Fibroblast of skin of scalp (primary cell): ENCODE measurements at places on chromosomes 12 and 14.

DNA sequence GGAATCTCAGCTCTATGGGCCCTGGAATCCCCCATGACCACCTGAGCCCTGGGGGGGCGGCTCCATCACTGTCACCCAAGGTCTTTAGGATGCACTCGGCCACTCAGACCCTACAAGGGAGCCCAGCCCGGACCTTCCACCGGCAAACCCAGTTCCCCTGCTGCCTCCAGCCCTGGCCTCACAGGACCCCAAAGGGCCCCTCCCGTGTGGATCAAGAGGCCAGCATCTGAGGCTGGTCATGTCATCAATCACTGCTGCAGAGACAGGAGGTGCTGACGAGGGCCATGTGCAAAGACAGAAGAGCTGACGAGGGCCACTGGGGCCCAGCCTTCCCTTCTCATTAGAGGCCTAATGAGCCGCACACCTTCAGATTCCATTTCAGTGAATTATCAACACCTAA, 39.0 kb upstream of the SFSWAP start:
- DNase-seq: no peak

DNA sequence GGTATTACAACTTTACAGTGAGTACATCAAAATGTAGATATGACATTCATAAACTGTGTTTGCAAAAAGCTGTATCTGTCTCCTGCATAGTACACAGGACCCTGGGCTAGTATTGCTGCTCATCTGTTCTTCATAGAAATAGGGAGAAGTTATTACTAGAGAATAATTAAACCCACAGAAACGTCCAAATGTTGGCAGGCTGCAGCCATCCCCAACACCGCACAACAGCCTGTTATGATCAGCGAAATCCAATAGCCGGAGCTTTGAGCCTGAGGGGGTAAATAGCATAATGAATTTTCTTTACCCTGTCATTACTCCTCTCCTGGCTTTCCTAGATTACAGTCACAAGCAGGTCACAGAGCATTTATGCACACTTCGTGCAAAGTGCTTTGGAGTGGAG, 178.0 kb downstream of the DACT1 start:
- DNase-seq: peak; percentile 57

DNA sequence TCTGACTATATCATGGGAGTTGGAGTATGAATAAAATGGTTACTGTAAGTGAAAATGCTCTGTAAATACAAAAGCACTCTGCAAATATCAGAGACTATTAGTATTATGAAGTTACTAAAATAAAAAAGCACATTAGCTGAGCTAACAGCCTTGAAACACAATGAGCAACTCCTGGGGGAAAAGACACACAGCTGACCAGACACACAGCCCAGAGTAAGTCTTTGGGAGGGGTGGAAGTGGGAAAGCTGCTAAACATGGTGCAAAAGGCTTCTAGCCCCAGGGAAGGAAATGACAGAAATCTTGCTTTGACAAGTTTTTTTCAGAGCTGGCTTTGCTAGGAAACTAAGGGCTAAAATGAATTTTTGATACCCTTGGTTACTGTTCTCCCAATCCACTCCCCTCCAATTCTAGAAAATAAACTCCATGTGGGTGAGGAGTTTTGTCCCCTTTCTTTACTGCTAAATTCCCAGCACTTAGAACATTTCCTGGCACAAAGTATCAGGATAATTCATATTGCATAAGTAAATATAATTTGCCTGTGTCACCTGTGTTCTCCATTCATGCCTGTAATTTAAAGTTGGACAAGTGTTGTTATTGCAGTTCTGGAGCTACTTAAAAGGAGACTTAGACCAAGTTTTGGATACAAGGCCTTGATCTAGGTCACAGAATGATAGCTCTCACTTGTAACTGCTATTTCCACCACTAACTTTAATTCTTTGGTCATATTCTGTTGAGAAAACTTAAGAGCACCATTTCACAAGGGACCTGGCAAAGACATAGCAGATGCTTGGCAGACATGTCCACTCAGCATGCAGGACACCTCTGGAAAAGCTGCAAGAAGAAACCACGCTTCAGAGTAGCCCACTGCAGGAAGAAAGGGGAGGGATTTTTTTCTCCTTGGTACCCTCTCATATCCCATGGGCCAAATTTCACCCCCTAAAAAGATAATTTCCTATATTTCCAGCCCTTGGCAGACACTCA, 19.0 kb upstream of the RAB3IP start:
- no peak for DNase-seq

DNA sequence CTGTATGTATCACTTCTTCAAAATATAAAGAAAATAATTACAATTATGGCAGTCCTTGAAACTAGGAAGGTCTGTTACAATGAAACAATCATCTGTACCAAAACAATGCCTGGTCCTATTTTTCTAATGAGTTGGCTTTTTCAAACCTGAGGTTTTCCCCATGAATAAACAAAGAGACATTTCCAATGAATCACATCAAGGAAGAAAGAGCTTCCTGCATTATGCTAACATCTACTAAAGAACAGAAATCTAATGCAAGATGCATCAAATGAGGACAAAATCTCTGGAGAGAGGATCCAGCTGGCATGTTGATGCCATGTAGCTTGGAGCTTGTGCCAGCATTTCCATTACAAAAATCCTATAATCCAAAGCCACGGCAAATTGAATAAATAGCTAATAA, 29.3 kb downstream of the NIN start:
- DNase-seq: peak; percentile 37

GRCh38 chr12:28415755-28416154, 225.5 kb downstream of the CCDC91 start:
- peak; percentile 89 for DNase-seq

DNA sequence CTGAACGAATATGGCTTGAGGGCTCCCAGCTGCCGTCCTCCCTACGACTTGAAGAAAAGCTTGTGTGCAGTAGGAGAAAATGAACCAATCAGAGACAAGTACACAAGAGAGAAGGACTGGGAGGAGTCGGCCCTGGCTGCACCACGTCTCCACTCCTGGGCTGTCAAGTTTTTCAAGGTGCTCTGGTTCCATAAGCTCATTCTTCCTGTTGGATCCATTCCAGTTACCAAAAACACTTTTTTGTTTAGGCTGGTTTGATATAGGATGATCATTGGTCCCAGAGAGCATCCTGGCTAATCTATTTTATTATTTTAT, 2.8 kb upstream of the A2ML1 start:
- no peak for DNase-seq

DNA sequence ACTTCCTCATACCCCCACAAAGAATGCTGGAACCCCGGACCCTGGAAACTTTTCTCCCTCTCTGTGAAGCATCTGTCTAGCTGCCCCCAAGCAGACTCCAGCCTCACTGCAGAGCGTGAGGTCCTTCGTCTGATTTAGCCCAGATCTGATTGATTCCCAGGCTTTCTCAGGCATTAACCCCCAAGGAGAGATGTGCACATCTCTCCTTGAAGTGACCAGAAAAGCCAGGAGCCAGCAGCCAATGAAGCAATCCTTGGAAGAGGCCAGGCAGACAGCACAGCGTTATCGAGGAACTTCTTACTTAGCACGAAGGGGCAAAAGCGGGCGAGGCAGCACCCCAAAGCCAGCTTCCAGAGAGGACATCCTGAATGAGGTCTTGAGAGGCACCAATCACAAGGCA, 100.7 kb downstream of the ZFP36L1 start:
- DNase-seq: no peak

DNA sequence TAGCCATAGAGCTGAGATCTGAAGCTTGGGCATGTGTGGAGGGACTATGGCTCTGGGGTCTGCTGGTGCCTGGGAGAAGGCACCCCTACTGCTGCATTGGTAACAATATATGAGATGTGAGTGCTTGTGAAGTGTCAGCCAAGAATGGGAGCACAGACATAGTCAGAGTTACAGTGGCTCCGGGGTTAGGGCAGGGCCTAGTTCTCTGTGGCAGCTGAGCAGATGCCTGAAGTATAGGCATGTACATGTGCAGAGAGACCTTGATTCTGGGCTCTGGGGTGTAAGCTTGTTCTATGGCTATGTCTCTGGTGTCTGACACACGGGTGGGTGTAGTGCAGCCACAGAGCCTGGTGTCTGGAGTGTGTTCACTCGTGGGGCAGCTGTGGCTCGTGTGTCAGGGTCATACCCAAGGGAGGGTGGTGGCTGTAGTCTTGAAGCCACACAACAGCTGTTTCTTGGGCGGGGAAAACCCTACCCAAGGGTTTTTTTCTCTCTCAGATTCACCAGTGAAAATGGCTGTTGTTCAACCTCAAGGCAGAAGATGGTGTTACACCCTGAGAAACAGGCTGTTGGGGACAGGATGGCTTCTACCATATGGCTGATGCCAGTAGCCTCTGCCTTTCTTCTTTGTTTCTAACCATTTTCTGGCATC, 11.9 kb upstream of the TCL1A start:
- DNase-seq: no peak
